ENCODE measurements at places on chromosomes 1 and 21. TPM values are rescaled to one million over a fixed set of nuclear protein-coding genes. Genes with fewer than 3 reads are reported as not detected.

The PRAMEF18 gene
- not detected for total RNA-seq

The CNST gene
- total RNA-seq, result 87.2 TPM

The INKA2 gene
- total RNA-seq, result 112 TPM

The C8B gene
- total RNA-seq, result not detected

The TEDDM1 gene
- not detected for total RNA-seq

The COL9A2 gene
- total RNA-seq, result 3.3 TPM

The TXNIP gene
- 126 TPM for total RNA-seq

The CLIC4 gene
- total RNA-seq, result 121 TPM

The LEFTY1 gene
- total RNA-seq, result 2.3 TPM

The KIF1B gene
- 261 TPM for total RNA-seq
